ENCODE measurements at places on chromosomes 5 and 9.

DNA sequence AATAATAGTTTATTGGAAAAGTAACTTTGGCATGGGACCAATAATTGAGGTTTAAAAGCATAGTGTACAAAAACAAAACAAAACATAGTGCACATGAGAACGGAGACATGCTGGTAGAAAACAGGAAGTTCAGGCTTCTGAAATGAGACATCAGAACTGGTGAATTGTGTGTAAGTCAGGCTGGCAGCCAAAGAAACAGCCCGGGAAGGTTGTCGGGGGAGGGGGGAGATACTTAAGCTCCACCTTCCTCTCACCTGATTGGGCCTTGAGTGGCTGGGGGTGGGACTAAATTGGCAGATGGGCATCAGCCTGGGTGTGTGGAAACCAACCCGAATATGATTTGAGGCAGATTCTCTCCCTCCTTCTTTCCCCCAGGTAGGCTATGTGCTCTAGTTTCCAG lies 256.3 kb downstream of the SMARCA2 start:
- DNase-seq = no peak

GRCh38 chr5:163760498-163760897 lies 255.1 kb downstream of the MAT2B start:
- DNase-seq = no peak

DNA sequence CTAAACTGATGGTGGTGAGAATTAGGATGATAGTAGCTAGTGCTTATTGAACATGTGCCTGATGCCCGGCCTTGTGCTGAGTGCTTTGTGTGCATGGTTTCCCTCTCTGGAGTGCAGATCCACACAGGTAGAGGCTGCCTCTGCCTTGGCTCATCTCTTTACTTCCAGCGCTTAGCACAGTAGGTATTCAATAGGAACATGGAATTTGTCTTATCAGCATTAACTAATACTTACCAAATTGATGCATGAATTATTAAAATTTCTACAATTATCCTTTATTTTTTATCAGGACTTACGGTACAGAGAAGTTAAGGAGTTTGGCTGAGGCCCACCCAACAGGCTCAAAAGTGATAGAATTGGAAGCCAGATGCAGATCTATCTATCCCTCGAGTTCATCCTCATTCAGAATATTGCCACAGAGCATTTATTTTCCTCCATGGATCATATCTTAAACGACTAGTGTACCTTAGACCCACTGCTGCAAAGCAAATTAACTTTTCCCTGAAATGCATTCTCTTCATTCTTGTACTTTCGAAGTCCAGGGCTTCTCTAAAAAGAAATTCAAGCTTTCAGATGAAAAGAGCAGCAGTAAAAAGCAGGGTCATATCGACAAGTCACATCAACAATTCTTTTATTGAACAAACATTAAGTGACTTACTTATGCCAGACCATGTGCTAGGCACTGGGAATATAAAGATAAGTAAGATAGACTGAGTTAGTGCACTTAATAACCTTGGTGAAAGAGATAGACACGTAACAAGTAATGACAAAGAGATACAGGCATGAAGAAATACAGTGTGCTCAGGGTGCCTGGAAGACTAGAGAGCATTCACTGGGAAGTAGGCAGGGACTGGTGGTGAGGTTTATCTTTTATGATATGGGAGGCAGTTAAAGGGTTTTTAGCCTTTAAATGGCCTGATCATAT lies 290.0 kb downstream of the ARRDC3 start:
- DNase-seq = no peak

GRCh38 chr5:103358305-103358995 lies 99.9 kb downstream of the MACIR start:
- no peak for DNase-seq

Measured in omental fat pad (tissue), 4 donors.